ENCODE measurements at places on chromosomes 2 and 18.

GRCh38 chr2:98985905-98986666 is 50.1 kb upstream of the CRACDL start:
- no peak for DNase-seq

- DNase-seq: peak; percentile 74
Observed at GRCh38 chr2:8872821-8873432, 35.5 kb upstream of the KIDINS220 start.

GRCh38 chr2:16716024-16716423 is 50.4 kb upstream of the CYRIA start:
- no peak for DNase-seq

GRCh38 chr2:121260370-121261154 is 24.4 kb downstream of the TFCP2L1 start:
- peak; percentile 96 for DNase-seq

DNA sequence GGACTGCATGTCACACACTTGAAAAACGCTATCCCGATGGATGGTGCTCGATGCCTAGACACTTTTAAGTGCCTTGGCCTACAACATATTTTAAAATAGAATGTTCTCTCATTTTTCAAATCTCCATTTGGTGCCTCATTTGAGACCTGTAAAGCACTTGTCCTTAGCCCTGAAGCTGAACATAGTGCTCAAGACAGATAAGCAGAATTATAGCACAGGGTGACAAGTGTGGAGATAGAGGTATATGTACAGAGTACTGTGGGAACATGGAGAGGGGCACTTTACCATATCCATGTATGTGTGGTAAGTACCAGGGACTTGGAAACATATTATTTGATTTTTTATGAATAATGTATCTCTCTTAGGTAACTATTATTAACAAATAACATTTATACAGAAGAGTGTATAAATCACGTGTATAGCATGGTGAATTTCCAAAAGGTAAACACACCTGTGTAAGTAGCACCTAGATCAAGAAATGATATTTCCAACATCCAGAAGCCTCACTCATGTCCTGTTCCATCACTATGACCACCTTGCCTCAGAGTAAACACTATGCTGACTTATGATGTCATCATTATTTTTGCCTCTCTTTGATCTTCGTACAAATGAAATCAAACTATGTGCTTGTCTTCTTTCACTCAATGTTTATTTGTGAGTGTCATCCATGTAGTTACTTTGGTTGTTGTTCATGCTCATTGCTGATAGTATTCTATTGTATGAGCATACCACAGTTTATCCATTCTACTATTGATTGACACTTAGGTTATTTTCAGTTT is 103.6 kb downstream of the BABAM2 start:
- no peak for DNase-seq

GRCh38 chr2:232225895-232226294 is 152.7 kb upstream of the ALPP start:
- DNase-seq: no peak

DNA sequence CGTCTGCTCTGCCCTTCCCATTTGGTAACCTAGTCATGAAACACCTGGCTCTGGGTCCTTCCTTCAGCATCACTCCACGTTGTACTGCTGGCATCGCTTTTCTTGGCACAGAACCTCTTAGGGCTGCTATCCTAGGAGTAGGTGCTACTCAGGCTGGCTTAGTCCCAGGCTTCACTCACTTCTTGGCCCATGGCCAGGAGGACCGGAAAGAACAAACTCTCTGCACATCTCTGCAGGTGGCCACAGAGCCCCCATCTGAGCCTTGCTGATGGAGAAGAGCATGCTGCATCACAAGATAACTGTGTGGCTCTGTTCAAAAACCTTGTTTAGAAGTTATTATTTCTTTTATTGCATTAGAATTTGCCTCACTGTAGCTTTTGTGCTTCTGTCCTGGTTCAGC is 447.2 kb upstream of the TNP1 start:
- DNase-seq: peak; percentile 59
